ENCODE measurements at places on chromosomes 7 and 10. TPM values are rescaled to one million over a fixed set of nuclear protein-coding genes. Genes with fewer than 3 reads are reported as not detected.

DNA sequence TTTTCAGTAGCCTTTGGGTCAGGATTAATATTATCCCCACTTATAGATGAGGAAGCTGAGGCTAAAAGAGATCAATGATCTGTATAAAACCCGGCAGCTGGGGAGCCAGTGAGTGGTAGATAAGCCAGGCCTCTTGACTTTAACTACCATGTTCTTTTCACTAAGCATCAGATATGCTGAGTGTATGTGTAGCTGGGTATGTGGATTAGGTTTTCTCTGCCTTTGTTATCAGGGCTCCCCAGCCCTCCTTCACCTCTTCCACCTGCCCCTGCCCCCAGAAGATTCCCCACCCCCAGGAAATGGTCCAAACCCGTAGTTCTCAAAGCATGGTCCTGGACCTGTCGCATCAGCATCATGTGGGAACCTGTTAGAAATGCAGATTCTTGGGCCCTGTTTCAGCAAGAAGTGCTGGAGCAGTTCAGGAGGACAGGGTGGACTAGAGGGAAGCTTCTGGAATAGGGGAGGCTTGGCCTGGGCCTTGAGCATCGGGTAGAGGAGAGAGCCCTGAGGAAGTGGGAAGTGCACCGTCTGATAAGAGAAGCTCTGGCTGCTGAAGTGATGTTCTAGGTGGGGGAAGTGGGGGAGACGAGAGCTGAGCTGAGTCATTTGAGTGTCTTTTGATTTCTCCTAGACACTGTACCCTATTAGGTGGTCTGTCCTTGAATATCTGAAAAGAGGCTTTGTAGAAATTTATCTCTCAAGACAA, 101.3 kb downstream of the HIF1AN start:
- H3K4me1 ChIP-seq: no peaks in the 10 kb centered on the region
- no peak for DNase-seq
- H3K27ac ChIP-seq: no peak overlapping the region
- H3K27me3 ChIP-seq: peaks cover 10% of the 10 kb centered on the region
- no peak overlapping the region for H3K4me3 ChIP-seq

GRCh38 chr10:26831936-26832335, 28.8 kb downstream of the ABI1 start:
- DNase-seq: no peak
- H3K27me3 ChIP-seq: no peaks in the 10 kb centered on the region
- H3K4me1 ChIP-seq: peaks cover 20% of the 10 kb centered on the region
- no peak overlapping the region for H3K4me3 ChIP-seq
- peaks cover 2% of the 10 kb centered on the region for H3K36me3 ChIP-seq

GRCh38 chr7:133958822-133959221, 168.3 kb upstream of the LRGUK start:
- H3K36me3 ChIP-seq: no peaks in the 10 kb centered on the region
- no peak overlapping the region for H3K27ac ChIP-seq
- DNase-seq: no peak
- H3K27me3 ChIP-seq: no peaks in the 10 kb centered on the region
- H3K4me1 ChIP-seq: no peaks in the 10 kb centered on the region

DNA sequence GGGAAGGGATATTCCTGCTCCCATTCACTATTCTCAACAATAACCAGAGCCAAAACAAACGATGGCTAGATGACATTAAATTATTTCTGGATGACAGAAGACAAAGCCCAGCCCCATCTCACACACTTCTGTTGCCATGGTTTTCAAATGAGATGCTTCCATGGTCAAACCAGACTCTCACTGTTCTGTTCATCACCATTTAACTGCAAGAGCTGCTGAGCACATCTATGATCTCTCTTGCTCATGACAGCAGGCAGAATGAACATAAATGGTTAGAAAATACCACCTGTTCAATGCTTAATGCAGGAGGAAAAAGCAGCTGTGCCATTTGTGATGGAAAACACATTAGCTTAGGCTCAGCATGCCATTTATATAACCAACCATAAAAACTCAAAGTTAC, 758.6 kb upstream of the ZWINT start:
- H3K4me1 ChIP-seq: no peaks in the 10 kb centered on the region
- no peak overlapping the region for H3K4me3 ChIP-seq
- H3K27ac ChIP-seq: no peak overlapping the region
- H3K27me3 ChIP-seq: no peaks in the 10 kb centered on the region
- H3K36me3 ChIP-seq: no peaks in the 10 kb centered on the region

DNA sequence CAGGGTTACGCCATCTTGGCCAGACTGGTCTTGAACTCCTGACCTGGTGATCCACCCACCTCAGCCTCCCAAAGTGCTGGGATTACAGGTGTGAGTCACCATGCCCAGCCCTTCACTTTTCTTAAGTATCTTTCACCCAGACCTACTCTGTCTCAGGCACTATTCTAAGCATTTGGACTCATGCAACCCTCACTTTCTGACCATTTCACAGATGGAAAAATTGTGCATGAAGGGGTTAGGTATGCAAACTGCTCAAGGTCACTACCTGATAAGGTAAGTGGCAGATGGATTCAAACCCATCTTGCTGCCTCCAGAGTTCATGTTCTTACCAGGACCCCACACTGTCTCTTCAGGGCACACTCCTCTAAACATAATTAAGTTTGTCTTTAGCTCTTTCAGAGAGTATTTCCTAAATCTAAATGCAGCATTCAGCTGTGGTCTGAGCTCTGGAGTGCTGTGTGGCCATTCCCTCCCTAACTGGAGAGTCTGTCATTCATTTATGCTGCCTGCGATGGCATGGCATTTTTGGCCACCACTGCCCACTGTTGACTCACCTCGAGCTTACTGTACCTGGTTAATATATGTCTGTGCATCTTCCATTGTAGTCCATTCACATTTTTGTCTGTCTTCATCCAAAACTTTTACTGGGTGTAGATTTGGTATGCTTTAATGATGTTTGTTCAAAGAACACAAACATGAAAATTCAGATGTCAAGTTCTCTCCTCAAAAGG, 88.4 kb downstream of the CCDC71L start:
- no peaks in the 10 kb centered on the region for H3K4me1 ChIP-seq
- no peak overlapping the region for H3K4me3 ChIP-seq
- no peak for DNase-seq
- no peak overlapping the region for H3K27ac ChIP-seq
- peaks cover 3% of the 10 kb centered on the region for H3K27me3 ChIP-seq

DNA sequence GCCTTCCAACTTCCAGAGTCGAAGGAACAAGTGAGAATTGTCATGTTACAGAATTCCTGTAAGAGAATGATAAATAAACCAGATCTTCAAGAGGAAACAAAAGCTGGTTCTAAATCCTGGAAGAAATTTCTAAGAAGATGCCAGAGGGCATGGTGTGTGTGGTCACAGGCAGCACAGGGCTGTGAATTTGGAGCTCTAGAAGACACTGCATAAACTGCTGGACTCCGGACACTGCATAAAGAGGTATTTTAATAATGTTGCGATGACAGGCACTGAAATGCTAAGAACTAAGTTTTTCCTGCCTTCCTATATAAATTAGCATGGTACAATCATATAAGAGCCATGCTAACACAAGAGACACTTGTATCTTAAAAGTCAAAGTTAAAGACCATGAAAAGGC, 86.0 kb downstream of the LARP4B start:
- H3K27me3 ChIP-seq: no peaks in the 10 kb centered on the region
- peaks cover 8% of the 10 kb centered on the region for H3K4me1 ChIP-seq
- peaks cover 81% of the 10 kb centered on the region for H3K36me3 ChIP-seq
- no peak for DNase-seq
- no peak overlapping the region for H3K4me3 ChIP-seq

- no peak overlapping the region for H3K4me3 ChIP-seq
- no peak for DNase-seq
- H3K27ac ChIP-seq: no peak overlapping the region
- no peaks in the 10 kb centered on the region for H3K36me3 ChIP-seq
- H3K27me3 ChIP-seq: peaks cover 2% of the 10 kb centered on the region
These were observed 8.8 kb upstream of the FZD8 start for GRCh38 chr10:35650894-35651293.

GRCh38 chr10:6267941-6268340, 65.2 kb downstream of the PFKFB3 start:
- DNase-seq: no peak
- no peak overlapping the region for H3K4me3 ChIP-seq
- no peaks in the 10 kb centered on the region for H3K36me3 ChIP-seq
- peaks cover 28% of the 10 kb centered on the region for H3K4me1 ChIP-seq
- no peak overlapping the region for H3K27ac ChIP-seq
- no peaks in the 10 kb centered on the region for H3K27me3 ChIP-seq

DNA sequence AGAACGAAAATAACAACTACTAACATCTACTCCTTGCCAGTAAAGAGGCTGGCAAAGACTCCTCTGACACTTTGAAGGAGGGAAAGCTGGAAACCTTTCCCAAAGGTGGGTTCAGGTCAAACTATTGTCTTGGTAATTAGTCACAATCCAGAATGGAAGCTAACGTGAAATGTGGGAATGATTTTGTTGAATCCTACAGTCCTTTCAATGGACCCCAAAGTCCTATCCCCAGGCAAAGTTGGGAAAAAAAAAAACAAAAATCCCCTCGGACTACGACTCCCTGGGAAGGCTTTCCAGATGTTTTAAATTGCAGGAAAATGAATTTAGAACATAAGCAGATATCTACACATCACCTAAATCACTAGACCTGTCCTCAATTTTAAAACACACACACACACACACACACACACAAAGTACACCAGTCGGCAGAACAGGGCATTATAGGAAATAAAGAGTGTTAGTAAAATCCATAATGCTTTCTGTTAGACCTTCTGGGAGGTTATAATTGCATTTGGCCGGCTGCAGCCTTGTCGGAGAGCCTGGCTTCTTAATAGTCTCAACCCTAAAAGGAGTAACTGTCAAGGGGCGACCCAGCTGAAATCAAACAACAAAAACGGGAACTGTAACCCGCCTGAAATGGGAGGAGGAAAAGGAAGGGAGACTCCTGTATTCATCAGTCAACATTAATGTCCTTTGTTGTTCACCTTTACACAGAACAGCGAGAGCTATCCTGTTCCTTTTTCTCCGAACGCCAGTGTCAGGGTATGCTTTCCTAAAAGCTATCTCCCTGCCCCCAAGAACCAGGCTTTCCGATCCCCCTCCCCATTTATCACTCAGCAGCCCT, 1.5 kb downstream of the DOCK4 start:
- no peaks in the 10 kb centered on the region for H3K36me3 ChIP-seq
- H3K27me3 ChIP-seq: peaks cover 44% of the 10 kb centered on the region
- peak; percentile 22 for DNase-seq
- H3K27ac ChIP-seq: no peak overlapping the region

LAMB4 gene
- not detected for total RNA-seq

TYSND1 gene
- total RNA-seq: 15.2 TPM
